BJ (cell line): ENCODE measurements at places on chromosomes 12 and 14. TPM values are rescaled to one million over a fixed set of nuclear protein-coding genes. Genes with fewer than 3 reads are reported as not detected.

DNA sequence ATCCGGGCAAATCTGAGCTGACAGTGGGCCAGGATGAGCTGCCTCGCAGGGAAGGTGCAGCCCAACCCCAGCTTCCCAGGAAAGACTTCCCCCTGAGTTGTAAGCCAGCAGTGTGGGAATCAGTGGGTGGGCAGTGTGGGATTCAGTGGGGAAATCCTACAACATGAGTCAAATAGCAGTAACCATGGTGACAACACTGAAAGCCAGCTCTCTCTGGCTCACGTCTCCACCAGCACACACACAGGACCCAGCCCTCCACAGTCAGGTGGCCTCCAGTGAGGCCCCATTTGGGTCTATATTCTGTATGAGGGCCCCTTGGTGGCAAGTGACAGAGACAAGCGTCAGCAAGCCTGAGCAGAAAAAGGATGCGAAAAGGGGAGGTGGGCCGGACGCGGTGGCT lies 6.0 kb upstream of the LGALS3 start:
- peak; percentile 83 for DNase-seq

- DNase-seq, result no peak
Measured at GRCh38 chr14:99535448-99535847, 54.2 kb downstream of the CCNK start.

DNA sequence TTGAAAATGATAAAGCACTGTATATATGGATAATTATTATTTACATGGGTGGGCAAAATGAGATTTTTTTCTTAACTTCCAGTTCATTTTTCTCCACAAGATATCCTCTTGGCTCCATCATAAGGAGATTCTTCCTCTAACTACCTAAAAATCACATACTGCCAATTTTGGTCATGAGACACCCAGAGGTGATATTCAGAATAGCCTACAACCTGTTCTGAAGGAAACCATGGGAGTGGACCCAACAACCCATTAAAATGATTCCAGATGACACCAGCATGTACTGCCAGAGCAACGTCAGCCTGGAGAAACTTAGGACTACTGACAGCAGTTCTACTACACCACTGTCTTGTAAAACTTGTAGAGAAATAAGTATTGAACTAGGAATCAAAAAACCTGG lies 136.3 kb upstream of the TMPO start:
- DNase-seq, result no peak

DNA sequence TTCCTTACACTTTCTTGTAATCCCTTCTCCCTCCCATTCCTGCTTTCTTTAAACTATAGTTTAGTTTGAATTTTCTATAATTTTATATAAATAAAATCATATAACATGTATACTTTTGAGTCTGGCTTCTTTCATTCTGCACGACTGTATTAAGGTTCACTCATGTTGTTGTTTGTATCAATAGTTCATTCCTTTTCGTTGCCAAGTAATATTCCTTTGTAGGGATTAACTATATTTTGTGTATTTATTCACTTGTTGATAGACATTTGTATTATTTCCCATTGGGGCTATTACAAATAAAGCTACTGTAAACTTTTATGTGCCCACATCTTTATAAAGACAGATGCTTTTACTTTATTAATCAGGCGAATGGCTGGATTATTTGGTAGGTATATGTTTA lies 39.4 kb upstream of the TBC1D15 start:
- DNase-seq, result no peak

Gene CYP46A1
- polyA plus RNA-seq, result 0.06 and 0.09 TPM in 2 replicates
